Activated naive CD4-positive, alpha-beta T cell (primary cell): ENCODE measurements at places on chromosomes 6 and 20.

DNA sequence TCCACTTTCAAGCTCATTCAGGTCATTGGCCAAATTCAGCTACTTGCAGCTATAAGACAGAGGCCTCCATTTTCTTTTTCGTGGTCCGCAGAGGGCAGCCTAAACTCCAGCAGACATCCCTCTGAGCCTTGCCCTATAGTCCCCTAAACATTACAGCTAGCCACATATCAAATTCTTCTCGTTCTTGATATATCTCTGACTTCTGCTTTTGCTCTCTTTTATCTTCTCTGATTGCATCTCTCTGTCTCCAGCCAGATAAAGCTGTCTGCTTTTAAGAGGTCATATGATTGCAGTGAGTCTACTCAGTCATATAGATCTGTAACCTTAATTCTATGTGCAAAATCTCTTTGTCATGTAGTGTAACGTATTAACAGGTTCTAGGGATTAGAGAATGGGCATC is 358.4 kb upstream of the RGS17 start:
- no peak for DNase-seq

DNA sequence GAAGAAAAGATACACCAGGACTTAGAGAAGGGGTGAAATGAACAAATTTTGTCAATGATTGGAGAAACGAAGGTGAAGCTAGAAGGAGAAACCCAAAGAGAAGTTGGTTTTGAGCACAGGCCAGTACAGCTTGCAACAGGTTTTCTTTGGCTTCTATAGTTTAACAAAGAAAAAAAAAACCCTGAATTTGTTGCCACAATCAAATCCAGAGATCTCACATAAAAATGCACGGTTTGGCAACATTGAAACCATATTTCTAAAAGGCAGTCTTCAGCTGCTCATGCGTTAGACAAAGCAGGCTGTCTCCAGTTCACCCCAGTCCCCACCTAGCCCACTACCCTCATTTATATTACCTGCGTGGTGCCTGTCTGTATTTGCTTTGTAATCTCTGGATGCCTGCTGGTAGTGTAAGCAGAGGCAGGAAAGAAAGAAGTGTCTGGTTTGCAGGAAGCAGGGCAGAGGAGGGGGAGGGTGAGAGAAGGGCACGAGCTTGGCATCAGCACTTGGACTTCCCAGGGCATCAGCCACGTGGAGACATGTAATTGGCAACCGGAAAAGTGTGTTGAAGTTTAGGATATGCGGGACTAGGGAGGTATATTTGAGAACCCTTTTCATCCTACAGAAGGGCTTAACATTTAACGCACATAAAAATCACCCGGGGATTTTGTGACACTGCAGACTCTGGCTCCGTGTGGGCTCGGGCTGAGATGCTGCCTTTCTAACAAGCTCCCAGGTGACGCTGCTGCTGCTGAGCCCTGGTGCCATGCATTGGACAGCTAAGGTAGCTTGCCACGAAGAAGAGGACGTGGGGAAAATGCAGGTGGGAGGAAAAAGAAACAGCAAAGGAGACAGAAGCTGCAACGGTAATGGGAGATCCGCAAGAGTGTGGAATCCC is 14.4 kb downstream of the PFDN4 start:
- no peak for DNase-seq

GRCh38 chr6:43264599-43265145 is 21.4 kb downstream of the TTBK1 start:
- no peak for DNase-seq

GRCh38 chr6:75135450-75135849 is 70.4 kb downstream of the COL12A1 start:
- no peak for DNase-seq

DNA sequence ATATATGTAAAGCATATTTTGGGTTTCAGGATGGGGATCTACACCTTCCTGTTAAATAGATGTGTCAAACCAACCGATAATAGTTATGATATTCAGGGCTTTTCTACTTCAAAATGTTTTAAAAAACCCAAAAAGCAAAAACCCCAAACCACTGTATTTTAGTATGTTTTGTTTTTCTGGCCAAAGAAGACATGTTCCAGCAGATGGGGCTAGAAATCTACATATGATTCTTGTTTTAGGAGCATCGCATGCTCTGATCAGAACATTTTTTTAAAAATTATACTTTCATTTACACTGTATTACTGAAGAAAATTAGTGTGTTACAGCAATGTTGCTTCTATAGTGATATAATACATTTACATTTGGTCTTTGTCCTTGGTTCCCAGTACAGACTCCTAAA is 11.0 kb downstream of the RMND1 start:
- no peak for DNase-seq

DNA sequence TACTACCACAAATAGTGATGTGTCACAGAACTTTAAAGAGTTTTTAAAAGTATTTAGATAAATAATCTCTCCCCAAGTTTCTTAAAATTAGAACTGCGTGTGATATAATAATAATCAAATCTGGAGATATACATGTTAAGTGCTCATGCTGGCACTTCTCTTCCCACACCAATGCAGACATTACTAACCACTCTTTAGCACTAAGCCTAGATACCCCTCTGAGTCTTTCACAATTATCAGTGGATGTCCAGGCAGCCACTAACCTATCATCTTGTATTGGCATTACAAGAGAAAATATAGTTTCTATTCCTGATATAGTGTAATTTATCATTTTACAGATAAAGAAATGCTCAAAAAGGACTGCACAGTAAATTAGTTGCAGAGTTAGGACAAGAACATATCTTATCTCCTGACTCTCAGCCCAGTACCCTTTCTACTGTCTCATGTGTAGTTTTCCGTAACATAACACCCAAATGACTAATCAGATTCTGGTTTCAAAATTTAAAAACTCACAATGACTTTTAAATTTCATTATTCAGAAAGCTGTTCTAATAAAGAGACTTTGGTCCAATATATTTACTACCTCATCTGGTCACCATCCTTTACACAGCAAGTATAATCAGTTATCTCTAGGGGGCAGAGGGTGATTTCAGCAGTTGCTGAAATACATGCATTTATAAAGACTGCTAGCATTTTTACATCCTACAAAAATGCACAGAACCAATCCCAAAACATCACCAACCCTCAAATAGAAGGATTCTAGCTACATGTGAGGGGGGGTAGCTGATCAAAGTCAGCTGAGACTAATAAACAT is 215.5 kb upstream of the MCHR2 start:
- no peak for DNase-seq

DNA sequence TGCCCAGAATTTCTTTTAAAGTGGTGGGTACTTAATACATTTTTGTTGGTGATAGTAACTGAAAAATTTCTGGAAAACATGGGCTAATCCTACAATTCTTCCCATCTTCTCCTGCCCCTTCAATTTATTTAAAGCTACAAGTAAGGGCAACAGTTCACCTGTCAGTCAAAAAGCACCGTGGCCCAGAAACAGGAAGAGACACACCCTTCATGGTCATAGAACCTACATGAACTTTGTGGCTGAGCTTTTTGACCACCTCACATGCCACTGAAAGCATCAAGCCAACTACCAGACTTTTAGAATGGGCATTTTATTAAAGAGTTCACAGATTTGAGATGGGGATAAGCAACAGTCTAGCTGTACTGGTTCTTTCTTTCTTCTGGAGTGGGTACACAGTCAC is 201.1 kb upstream of the CNR1 start:
- DNase-seq: no peak

- DNase-seq: no peak
These were observed 293.4 kb upstream of the SPTLC3 start for GRCh38 chr20:12715371-12715770.

DNA sequence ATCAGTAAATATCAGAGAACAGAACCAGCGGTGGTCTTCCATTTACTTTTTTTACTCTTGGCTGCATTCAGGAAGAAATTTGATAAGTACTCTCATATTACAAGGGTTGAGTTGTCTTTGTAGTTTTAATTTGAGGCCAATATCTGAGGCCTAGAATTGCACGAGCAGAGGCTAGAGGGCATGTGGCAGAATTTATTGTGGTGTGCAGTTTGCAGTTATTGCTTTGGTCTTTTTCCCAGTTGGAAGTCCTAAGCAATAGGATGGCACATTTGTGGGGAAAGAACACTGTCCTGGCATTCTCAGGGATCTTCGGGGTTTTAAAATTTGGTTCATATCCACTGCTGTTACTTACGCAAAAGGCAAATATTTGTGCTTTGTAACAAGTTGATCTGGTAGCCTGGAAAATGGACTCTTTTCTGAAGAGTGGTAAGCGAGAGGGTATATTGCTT is 66.0 kb downstream of the CTNNBL1 start:
- DNase-seq: no peak

DNA sequence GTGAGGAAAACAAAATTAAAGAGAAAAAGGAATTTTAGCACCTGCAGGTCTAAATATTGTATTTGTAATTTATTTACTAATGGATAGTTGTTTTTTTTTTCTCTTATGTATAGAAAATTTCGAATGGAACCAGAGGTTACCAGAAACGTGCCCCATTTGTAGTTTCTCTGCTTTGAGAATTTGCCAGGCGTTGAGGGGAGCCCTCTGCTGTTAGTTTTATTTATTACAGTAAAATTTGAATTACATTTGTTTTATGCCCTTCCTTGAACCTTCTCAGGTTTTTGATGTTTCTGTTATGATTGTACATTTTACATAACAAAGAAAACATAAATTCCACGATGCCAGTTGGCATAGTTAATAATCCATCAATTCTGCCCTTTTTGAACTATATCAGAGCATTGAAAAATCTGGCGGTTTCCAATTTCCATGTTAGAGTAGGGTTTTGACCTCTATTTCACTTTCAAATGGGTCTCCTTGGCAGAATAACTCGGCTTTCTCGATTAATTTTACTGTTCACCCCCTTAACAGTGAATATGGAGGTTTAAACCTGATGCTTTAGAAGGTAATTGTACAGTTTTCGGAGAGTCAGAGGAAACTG is 35.1 kb upstream of the RFPL4B start:
- DNase-seq: no peak

DNA sequence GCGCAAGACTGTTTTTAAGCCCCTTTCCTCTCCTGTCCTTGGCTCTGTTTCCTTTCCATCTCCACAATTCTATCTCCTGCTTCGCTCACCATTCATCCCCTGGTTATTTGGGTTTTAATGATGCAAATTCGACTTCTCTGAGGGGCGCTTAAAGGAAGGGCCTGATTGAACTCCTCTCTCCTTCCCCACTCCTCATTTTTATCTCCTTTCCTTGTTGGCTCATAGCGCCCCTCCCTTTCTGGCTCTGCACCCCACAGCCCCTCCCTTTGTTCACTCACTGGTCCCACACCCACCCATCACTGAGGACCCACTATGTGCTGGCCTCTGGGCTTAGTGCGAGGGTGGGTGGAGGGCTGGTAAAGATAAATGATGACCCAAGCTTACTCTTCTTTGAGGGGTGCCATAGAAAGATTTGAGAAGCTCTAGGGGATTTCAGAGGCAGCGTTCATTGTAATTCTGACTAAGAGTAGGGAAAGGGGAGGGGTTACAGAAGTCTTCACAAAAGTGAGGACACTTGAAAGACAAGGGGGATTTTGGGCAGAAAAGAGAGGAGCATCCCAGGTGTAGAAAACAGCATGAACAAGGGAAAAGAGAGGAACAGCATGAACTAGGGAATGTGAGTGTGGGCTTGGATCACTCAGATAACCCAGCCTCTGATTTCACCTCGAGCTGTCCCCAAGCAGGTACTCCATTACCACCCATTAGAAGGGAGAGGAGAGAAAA is 507.8 kb downstream of the CD83 start:
- no peak for DNase-seq

DNA sequence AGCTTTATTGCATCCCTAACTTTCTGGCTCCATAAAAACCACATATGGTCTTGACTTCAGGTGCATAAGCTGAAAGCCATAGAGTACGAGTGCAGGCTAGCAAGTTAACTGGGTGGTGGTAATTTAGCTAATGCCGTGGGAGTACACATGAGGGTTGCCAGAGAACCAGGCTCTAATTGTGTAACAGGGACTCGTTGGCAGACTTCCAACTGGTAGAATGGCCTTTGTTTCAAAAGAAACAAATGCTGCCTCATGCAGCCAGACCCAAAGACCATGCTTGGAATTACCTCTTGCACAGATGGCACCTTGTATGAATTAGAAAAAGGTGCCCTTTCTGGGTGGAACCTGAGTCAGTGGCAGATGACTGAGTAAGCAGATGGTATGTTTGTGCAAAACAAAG is 73.2 kb downstream of the LY86 start:
- no peak for DNase-seq

GRCh38 chr20:43389211-43389610 is 68.5 kb upstream of the SRSF6 start:
- no peak for DNase-seq

- DNase-seq: no peak
These were observed 2.2 kb downstream of the HMGA1 start for GRCh38 chr6:34238585-34239499.

- no peak for DNase-seq
These were observed 50.0 kb downstream of the SGK1 start for GRCh38 chr6:134267917-134268361.

GRCh38 chr6:26045065-26045927 is 41.9 kb upstream of the HFE start:
- DNase-seq: no peak
